Uterus (tissue), 4 donors: ENCODE measurements at places on chromosomes 7 and 10. TPM values are rescaled to one million over a fixed set of nuclear protein-coding genes. Genes with fewer than 3 reads are reported as not detected.

DNA sequence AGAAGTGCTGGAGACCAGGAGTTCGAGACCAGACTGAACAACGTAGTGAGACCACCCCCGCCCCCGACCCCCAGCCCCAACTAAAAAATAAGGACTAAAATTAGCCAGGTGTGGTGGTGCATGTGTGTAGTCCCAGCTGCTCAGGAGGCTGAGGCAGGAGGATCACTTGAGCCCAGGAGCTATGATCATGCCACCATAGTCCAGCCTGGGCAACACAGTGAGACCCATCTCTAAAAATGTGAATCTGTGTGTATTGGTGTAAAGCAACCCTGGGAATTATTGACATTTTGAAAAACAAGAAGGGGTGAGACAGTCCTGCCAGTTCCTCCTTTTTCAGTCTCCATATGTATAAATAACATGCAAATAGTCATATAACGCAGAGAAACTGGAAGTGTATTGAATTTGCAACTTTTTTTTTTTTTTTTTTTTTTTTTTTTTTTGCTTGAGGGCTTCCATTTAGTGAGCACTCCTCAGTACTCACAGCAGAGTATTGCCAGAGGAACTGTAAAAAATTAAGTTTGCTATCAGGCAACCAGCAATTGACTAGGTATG lies 3.4 kb upstream of the ITGB1 start:
- no peak overlapping the region for H3K4me3 ChIP-seq
- no peaks in the 10 kb centered on the region for H3K36me3 ChIP-seq
- peak overlapping the region; percentile 74 for H3K27ac ChIP-seq
- H3K27me3 ChIP-seq: no peaks in the 10 kb centered on the region
- H3K4me1 ChIP-seq: no peaks in the 10 kb centered on the region

- no peak overlapping the region for H3K4me3 ChIP-seq
- DNase-seq: no peak
- H3K27me3 ChIP-seq: no peaks in the 10 kb centered on the region
- H3K36me3 ChIP-seq: no peaks in the 10 kb centered on the region
- no peaks in the 10 kb centered on the region for H3K4me1 ChIP-seq
- no peak overlapping the region for H3K27ac ChIP-seq
Observed at GRCh38 chr10:60572511-60573194, 183.0 kb upstream of the ANK3 start.

- DNase-seq: no peak
- H3K27me3 ChIP-seq: no peaks in the 10 kb centered on the region
- no peaks in the 10 kb centered on the region for H3K4me1 ChIP-seq
- H3K27ac ChIP-seq: no peak overlapping the region
Observed at GRCh38 chr7:142391191-142391992, 133.5 kb upstream of the PRSS58 start.

GRCh38 chr10:132381741-132382140 lies 15.3 kb upstream of the PWWP2B start:
- DNase-seq: no peak
- no peaks in the 10 kb centered on the region for H3K27me3 ChIP-seq
- no peaks in the 10 kb centered on the region for H3K4me1 ChIP-seq
- H3K36me3 ChIP-seq: no peaks in the 10 kb centered on the region
- no peak overlapping the region for H3K27ac ChIP-seq

- peak; percentile 39 for DNase-seq
- no peaks in the 10 kb centered on the region for H3K36me3 ChIP-seq
- H3K27me3 ChIP-seq: no peaks in the 10 kb centered on the region
- H3K27ac ChIP-seq: no peak overlapping the region
- H3K4me1 ChIP-seq: no peaks in the 10 kb centered on the region
- no peak overlapping the region for H3K4me3 ChIP-seq
Observed at GRCh38 chr7:41693150-41693997, 9.5 kb downstream of the INHBA start.

GRCh38 chr10:97505152-97505551 lies 6.4 kb downstream of the UBTD1 start:
- H3K4me1 ChIP-seq: no peaks in the 10 kb centered on the region
- H3K27me3 ChIP-seq: no peaks in the 10 kb centered on the region
- H3K36me3 ChIP-seq: no peaks in the 10 kb centered on the region
- DNase-seq: no peak
- H3K4me3 ChIP-seq: no peak overlapping the region

- H3K4me3 ChIP-seq: no peak overlapping the region
- no peaks in the 10 kb centered on the region for H3K36me3 ChIP-seq
- H3K4me1 ChIP-seq: no peaks in the 10 kb centered on the region
- no peak for DNase-seq
- H3K27ac ChIP-seq: no peak overlapping the region
- no peaks in the 10 kb centered on the region for H3K27me3 ChIP-seq
Observed at GRCh38 chr7:69668339-69668870, 70.1 kb downstream of the AUTS2 start.

GRCh38 chr7:68613897-68614296 lies 984.4 kb upstream of the AUTS2 start:
- no peaks in the 10 kb centered on the region for H3K27me3 ChIP-seq
- no peaks in the 10 kb centered on the region for H3K4me1 ChIP-seq
- no peak overlapping the region for H3K4me3 ChIP-seq
- no peaks in the 10 kb centered on the region for H3K36me3 ChIP-seq

- no peaks in the 10 kb centered on the region for H3K4me1 ChIP-seq
- H3K27ac ChIP-seq: peak overlapping the region; percentile 61
- H3K36me3 ChIP-seq: no peaks in the 10 kb centered on the region
- H3K27me3 ChIP-seq: no peaks in the 10 kb centered on the region
Observed at GRCh38 chr7:151484971-151485707, 34.6 kb downstream of the RHEB start.

- H3K4me3 ChIP-seq: peak overlapping the region; percentile 28
- no peaks in the 10 kb centered on the region for H3K36me3 ChIP-seq
- H3K27ac ChIP-seq: peak overlapping the region; percentile 54
Observed at GRCh38 chr10:61896854-61897661, 4.4 kb upstream of the ARID5B start.

- H3K4me3 ChIP-seq: no peak overlapping the region
- H3K36me3 ChIP-seq: no peaks in the 10 kb centered on the region
- H3K27me3 ChIP-seq: no peaks in the 10 kb centered on the region
- no peak for DNase-seq
Observed at GRCh38 chr10:20091698-20092097, 275.5 kb downstream of the PLXDC2 start.

GRCh38 chr10:102113956-102114857 lies 6.0 kb downstream of the LDB1 start:
- H3K27ac ChIP-seq: peak overlapping the region; percentile 98
- peak overlapping the region; percentile 55 for H3K4me3 ChIP-seq
- DNase-seq: peak; percentile 32

DNA sequence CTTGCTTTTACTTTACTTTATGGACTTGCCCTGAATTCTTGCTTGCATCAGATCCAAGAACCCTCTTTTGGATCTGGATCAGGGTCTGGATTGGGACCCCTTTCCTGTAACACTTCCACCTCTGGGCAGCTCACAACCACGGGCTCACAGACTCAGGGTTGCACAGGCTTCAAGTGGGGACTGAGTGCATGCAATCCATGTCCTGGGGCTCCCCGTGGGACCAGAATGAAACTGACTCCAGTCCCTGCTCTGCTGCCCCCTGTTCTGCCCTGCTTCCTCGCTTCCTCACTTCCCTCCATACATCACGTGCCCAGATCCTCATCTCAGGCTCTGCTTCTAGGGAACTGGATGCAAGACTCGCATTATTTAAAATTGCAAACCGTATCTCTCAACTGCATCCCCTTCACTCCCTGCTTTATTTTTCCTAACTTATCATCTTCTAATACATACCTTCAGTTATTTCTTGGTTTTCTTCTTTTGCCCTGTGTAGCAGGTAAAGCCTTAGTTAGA lies 23.3 kb upstream of the INMT start:
- no peak for DNase-seq
- no peak overlapping the region for H3K27ac ChIP-seq
- no peaks in the 10 kb centered on the region for H3K4me1 ChIP-seq
- H3K36me3 ChIP-seq: no peaks in the 10 kb centered on the region

GRCh38 chr10:69554611-69555010 lies 18.6 kb downstream of the NEUROG3 start:
- H3K27me3 ChIP-seq: no peaks in the 10 kb centered on the region
- no peaks in the 10 kb centered on the region for H3K36me3 ChIP-seq
- H3K27ac ChIP-seq: no peak overlapping the region
- DNase-seq: no peak
- H3K4me1 ChIP-seq: no peaks in the 10 kb centered on the region
- H3K4me3 ChIP-seq: no peak overlapping the region

GRCh38 chr7:37434529-37434928 lies 14.1 kb downstream of the ELMO1 start:
- no peaks in the 10 kb centered on the region for H3K36me3 ChIP-seq
- H3K4me3 ChIP-seq: no peak overlapping the region
- no peak for DNase-seq
- H3K27me3 ChIP-seq: no peaks in the 10 kb centered on the region
- no peaks in the 10 kb centered on the region for H3K4me1 ChIP-seq

- no peaks in the 10 kb centered on the region for H3K27me3 ChIP-seq
- H3K4me1 ChIP-seq: no peaks in the 10 kb centered on the region
- H3K27ac ChIP-seq: no peak overlapping the region
- no peak for DNase-seq
Observed at GRCh38 chr10:79933961-79934360, 14.9 kb downstream of the SFTPD start.

DNA sequence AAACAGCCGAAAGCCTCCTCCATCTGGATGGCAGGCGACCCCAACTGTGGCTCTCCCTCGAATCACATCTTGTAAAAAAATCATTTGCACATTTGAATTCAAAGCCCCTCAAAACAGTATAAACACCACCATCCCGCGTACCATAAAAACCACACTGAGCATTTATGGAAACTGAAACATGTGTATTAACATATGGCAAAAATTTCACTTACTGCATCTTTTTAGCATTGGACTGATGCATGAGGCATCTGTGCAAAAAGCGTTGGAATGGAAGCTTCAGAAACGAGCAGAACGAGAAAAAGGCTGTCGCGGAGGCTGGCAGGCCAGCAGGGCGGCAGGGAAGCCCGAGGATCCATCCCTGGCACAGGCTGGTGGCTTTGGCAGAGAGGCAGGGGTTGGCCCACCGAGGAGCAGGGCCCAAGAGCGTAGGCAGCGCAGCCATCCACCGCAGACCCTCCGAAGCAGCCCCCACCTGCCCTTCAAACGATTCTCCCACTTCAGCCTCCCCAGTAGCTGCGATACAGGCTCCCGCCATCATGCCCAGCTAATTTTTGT lies 39.3 kb upstream of the CUX1 start:
- H3K4me1 ChIP-seq: no peaks in the 10 kb centered on the region
- H3K27ac ChIP-seq: no peak overlapping the region
- H3K27me3 ChIP-seq: no peaks in the 10 kb centered on the region

DNA sequence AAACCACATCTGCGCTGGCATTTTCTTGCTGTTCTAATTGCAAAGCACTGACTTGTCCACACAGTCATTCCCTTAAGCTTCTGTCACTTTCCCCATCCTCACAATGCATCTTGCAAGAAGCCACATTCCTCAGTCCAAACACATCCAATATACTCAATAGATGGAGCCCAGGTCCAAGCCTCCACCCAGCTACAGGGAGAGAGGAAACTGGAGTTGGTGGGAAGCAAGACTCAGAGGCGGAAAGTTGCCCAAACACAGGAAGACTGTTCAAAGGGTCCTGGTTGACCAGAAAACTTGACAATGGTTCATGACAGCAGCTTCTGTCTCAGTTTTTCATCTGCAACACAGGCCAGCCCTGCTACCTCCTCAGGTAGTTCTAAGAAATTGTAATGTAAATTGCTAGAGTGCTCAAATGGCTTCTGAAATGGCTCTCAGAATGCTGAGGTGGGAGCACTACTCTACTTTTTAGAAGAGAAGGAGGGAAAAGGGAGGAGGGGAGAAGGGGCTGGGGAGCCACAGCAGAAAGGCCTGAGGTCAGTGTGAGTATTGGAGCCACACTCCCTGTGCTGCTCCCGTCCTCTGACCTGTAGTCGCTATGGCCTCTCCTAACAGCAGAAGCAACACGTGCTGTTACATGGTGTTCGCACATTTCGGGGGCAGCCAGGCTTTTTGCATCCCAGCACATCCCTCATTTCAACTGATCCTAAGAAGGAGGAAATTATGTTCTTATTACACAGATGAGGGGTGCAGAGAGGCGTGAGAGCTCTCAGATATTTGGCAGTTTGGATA lies 46.9 kb upstream of the GPR26 start:
- H3K4me3 ChIP-seq: no peak overlapping the region
- H3K4me1 ChIP-seq: no peaks in the 10 kb centered on the region
- no peaks in the 10 kb centered on the region for H3K27me3 ChIP-seq

- H3K4me3 ChIP-seq: no peak overlapping the region
- H3K4me1 ChIP-seq: no peaks in the 10 kb centered on the region
- no peaks in the 10 kb centered on the region for H3K36me3 ChIP-seq
- DNase-seq: no peak
Observed at GRCh38 chr7:155291045-155291530, 6.6 kb upstream of the INSIG1 start.

- H3K4me3 ChIP-seq: peak overlapping the region; percentile 23
- peak; percentile 20 for DNase-seq
- H3K36me3 ChIP-seq: no peaks in the 10 kb centered on the region
Observed at GRCh38 chr7:157568770-157569584, 232.2 kb downstream of the DNAJB6 start.

- no peaks in the 10 kb centered on the region for H3K36me3 ChIP-seq
- no peaks in the 10 kb centered on the region for H3K4me1 ChIP-seq
- DNase-seq: no peak
Observed at GRCh38 chr10:19946791-19947190, 130.6 kb downstream of the PLXDC2 start.

GRCh38 chr7:120254845-120255244 lies 18.1 kb upstream of the KCND2 start:
- no peaks in the 10 kb centered on the region for H3K4me1 ChIP-seq
- H3K27me3 ChIP-seq: no peaks in the 10 kb centered on the region
- no peak overlapping the region for H3K4me3 ChIP-seq
- no peak overlapping the region for H3K27ac ChIP-seq
- DNase-seq: no peak

Gene ANXA7
- 53.8 TPM for total RNA-seq

Gene HTRA1
- 98.3 TPM for total RNA-seq

Gene C10orf67
- total RNA-seq: not detected

Gene ITGB8
- 40.7 TPM for total RNA-seq

Gene LRRC4
- 1.7 TPM for total RNA-seq

Gene TMEM176B
- 27.6 TPM for total RNA-seq

Gene TAS2R41
- 3.3 TPM for total RNA-seq

Gene IL2RA
- 0.15 TPM for total RNA-seq

Gene TSPAN12
- total RNA-seq: 9.5 TPM

Gene GPNMB
- total RNA-seq: 127 TPM

Gene MAT1A
- not detected for total RNA-seq

Gene PON1
- total RNA-seq: not detected

Gene ANLN
- total RNA-seq: 0.26 TPM

Gene SPDYE2
- total RNA-seq: not detected

Gene NEUROD6
- total RNA-seq: not detected

Gene PPP1R17
- total RNA-seq: not detected

Gene SYT15
- total RNA-seq: 6.5 TPM
